ENCODE measurements at places on chromosomes 5 and 9.

GRCh38 chr9:82154573-82154972 is 166.0 kb downstream of the SPATA31D1 start:
- DNase-seq = no peak

- DNase-seq = peak; percentile 36
Measured at GRCh38 chr9:126347911-126348760, 21.5 kb downstream of the MVB12B start.

DNA sequence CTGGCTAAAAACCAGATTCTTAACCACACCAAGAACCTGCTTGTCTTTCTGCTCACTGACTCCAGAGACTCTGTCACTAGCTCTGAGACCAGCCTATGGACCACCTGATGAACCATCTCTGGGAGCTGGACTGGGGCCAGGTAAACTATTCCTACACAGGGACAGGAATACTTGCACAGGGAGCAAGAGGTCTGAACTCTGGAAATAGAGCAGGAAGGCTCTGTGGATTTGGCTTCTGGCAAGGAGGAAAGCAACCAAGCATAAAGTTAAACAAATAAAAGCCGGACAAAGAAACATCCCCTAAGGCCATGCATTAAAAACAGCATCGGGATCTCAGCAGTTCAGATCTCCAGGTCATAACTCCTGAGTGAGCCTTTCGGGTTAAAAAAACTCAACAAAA is 5.6 kb upstream of the SPARC start:
- no peak for DNase-seq

DNA sequence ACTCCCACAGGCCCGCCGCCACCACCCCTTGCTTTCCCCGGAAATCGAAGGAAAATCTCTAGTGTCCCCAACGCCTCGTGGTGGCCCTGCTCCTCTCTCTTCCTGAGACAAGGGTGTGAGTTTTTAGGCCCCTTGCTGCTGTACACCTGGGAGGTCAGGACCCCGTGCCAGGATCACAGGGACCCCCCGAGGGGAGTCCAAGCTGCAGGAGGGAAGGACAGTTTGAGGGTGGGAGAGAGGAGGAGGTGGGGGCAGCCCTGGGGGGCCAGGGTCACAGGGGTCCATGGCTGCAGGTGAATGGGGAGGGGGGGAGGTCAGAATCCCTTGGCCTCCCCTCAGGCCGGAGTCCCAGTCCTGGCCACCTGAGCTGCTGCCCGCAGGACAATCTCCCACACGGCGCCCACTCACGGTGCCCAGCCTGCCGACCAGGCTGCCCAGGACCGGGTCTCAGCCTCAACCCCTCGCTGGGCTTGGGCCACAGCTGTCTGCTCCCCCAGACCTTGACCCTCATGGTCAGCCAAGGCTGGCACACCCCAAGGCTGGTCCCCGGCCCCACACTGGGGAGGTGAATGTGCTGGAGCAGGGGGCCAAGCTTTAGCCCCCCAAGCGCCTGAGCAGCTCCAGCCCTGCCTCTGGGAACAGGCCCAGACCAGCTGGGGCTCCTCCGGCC is 19.9 kb downstream of the TPPP start:
- DNase-seq = no peak

- no peak for DNase-seq
Measured at GRCh38 chr5:72600391-72600981, 93.3 kb upstream of the ZNF366 start.

GRCh38 chr9:131446276-131446675 is 52.4 kb downstream of the PRRC2B start:
- no peak for DNase-seq

DNA sequence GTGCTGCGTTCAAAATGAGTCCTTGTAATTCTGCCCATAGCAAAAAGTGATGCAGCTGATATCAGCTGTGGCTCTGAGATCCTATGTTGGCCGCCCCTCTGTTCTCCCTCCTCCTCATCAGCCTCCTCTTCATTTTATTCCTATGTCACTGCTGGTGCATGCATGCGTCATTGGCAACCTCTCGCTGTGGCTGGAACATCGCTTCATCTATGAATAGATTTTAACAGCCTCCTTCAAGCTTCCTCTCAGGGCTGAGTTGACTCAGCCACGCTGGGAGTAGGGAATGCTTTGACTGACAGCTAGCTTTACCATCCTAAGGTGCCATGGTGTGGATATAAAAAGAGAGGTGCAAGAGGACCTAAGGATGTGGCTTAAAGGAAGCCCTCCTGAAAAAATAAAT is 303.5 kb downstream of the PLK2 start:
- no peak for DNase-seq

GRCh38 chr5:62259699-62260250 is 46.2 kb upstream of the KIF2A start:
- DNase-seq = peak; percentile 18

DNA sequence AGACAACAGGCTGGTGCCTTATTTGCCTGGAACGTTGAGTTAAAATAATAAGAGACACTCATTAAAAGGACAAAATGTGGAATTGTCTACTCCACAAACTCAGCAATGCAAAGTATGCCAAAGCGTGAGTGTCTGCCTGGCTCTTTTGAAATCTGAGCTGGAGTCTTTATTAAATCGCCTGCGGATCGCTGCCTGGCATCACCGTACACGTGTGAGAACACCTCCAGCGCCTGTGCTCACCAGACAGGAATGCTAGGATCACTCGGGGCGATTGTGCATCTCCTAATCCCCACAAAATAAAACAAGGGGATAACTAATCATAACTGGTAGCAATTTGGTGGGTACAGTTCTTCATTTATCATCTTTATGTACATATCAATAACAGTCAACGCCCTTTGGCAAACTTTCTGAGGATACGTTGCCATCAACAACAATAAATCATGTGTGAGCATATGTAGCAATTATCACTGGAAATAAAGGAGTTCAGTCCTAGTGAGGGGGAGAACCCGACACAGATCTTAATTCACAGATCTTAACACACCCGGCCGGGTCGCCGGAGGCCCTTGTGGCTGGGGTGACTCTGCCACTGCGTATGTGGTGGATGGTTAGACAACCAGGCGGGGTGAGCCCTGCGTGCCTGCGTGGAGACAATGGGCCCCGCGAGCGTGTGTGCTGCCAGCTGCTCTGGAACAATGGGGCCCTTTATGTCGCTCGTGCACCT is 284.9 kb upstream of the IRX1 start:
- no peak for DNase-seq

DNA sequence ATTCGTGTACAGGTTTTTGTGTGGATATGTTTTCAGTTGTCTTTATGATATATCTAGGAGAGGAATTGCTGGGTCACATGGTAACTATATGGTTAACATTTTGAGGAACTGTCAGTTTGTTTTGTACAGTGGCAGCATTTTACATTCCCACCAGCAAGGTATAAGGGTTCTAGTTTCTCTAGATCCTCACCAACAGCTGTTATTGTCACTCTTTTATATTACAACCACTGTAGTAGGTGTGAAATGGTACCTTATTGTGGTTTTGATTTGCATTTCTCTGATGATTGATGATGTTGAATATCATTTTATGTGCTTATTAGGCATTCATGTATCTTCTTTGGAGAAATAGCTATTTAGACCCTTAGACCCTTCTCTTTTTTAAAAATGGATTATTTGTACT is 82.9 kb downstream of the CCDC171 start:
- no peak for DNase-seq

GRCh38 chr5:137815202-137815990 is 52.3 kb upstream of the MYOT start:
- no peak for DNase-seq

GRCh38 chr9:86794391-86795046 is 152.8 kb downstream of the GAS1 start:
- DNase-seq = no peak
